RPMI8226 (cell line): ENCODE measurements at places on chromosomes 2 and 18.

DNA sequence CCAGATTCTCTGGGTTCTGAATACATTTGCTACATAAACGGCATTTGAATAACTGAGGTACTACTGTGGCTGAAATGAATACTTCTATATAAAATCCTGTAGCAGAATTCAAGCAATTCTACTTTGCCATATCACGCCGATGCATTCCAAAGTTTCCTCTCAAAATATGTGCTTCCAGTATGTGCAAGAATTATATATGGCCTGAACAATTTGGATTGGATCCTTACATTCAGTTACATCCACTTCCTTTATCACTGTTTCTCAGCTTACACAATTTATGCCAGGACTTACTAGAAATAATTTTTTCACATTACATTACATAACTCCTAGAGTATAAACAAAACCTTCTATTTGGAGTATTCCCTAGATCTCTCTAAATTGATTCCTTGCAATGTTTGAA lies 46.3 kb upstream of the STAT4 start:
- no peak for DNase-seq

DNA sequence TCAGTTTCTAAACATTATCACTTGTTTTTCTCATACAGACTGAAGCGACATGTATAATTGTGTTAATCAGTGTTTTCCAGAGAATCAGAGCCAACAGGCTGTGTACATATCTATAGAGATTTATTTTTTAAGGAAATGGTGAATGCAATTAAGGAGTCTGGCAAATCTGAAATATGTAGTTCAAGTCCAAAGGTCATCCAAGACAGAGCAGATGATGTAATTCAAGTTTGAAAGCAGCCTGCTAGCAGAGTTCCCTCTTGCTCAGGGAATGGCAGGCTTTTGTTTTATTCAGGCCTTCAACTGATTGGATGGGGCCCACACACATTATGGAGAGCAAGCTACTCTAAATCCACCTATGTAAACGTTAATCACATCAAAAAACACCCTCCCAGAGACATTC lies 282.6 kb downstream of the CBLN2 start:
- DNase-seq: no peak

DNA sequence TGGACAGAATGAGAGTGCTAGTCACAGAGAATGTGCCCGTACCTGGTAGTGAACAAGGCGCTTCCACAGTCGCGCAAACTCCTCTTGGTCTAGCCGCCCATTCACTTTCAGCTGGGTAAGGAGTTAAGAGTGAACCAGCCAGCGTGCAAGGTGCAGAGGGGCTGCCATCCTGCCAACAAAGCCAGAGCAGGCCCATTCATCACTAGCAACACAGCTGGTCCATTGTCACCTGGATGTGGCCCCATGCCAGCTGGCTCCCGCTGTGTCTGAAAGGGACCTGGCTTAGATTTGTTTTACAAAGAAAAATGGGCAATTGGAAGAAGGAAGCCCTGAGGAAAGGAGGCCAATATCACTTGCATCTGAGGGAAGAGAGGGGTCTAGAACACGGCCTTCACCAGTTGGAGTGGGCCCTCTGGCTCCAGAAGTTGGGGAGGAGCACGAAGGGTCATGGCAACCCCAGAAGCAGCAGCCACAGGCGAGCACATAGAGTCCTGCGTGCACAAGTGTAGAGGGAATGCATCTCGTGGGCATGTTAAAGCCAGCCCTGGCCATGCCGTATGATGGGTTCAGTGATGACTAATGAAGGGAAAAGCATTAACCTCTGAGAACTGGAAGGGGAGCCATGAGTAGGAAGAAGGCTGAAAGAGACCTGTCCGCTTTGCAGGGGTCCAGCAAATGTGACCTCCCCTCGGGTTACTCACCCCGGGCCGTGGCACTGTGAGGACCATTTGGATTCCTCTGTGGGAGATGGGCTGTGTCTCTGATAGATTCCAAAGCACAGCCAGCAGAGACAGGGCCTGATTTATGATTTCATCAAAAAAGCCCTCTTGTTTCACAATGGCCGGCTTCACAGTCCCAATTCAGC lies 70.6 kb downstream of the CAPN13 start:
- no peak for DNase-seq

DNA sequence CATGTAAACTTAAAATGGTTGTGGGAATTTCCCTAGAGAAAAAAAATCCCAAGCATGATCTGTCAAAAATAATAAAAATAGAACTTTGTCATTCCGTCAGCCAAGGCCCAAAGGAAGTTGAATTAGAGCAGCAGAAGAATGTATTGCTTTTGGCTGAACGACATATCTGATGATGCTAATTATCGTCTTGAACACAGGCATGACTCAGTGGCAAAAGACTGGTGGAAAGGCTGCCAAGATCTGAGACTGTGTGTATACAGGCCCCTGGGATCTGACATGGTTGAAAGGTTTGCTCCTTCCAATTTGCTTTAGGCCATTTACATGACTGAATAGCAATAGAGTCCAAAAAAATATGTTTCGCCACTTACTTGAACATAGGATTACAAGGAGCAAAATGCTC lies 1057.1 kb upstream of the CRIM1 start:
- no peak for DNase-seq

DNA sequence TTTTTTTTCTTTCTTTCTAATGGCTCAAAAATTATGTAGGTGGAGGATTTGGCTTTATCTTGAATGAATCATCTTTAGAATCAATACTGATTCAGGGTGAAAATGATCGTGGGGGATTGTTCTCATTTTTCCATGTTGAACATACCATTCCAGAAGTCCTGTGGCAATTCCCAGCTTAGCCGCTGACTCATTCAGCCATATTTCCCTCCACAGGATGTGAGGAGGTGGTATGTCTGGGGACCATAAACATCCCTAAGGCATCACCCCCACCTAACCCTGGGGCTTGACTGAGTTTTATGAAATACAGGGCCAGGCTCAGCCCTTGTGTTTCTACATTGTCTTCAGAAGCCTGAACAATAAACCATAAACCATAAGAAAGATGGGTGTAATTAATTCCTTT lies 92.7 kb upstream of the FN1 start:
- no peak for DNase-seq
